ENCODE measurements at places on chromosomes 12 and 14.

- DNase-seq = no peak
Observed at GRCh38 chr12:71888521-71888920, 49.0 kb downstream of the TBC1D15 start.

GRCh38 chr12:38544330-38545066, 227.9 kb downstream of the ALG10B start:
- no peak for DNase-seq

DNA sequence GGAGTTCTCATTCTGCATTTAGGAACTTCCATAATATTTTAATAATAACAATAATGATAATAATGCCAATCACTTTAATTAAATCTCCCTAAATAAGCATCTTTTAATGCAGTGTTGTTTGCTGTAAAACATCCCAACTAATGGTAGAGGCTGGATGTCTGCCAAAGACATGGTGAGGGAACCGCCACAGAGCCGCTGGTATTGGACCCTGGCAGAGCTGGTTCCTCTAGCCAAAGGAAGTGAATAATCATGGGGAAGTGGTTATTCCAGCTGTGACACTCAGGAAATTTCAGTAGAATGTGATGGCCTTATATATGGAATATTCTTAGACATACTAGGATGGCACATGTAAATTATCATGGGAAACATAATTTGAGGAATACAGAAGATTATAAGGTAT, 483.3 kb downstream of the ZFP36L1 start:
- no peak for DNase-seq

GRCh38 chr12:119949594-119949993, 39.4 kb upstream of the BICDL1 start:
- DNase-seq = no peak

DNA sequence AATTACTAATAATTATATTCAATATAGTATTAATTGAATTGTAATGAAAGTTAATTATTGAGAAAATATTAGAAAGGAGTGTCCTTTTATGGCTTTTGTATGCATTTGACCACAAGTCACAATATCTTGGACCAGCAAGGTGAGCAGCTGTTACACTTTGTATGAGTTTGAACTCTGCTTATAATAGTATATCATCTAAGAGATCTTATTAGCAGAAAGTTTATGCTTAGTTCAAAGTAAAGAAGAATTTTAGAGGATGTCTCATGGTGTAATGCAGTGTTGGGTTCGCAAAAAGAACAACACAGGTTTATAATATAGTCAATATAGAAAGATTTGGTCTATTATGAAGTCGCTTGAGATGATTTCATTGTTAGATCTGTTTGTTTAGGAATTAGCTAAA, 2.0 kb upstream of the TRIM9 start:
- DNase-seq = no peak

DNA sequence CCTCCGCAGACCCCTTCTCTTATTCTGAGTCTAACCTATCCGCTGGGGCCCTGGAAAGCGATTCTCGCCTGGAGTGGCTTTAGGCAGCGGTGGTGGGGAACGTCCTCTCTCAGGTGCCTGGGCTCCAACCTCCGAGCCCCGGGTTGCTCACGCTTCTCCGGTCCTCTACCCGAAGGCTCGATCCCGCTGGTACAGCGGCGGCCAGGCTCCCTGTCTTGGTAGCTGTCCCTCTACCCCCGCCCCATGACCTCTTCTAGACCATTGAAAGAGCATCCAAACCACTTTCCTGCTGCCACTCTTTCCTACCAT, 505 bp upstream of the HEBP1 start:
- DNase-seq = no peak

DNA sequence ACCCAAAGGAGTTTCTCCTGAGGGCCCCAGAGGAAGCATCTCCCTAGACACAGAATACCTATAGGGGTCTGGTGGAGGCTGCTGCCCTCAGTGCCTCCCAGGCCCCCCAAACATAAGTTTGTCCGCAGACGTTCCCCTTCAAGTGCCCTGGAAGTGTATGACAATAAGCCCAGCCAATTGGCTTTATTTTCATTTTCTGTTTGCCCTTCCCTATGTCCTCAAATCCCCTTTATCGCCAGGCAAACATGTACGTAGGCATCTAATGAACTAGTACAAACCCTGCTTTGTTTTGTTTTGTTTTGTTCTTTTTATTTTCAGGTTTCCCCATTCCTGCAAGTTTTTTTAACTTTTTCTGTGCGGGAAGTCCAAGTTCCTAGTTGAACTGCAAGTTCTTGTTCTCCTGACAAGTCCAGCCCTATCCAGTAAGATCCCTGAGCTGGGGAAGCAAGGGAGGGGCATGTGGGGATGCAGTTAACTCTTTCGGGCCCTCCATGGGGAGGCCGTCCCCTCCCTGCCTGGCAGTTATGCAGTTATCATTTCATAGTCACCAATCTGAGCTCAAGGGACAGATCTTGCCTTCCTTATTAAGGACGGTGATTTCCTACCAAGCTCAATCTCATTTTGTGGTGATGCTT, 141.9 kb downstream of the KCNA5 start:
- no peak for DNase-seq

DNA sequence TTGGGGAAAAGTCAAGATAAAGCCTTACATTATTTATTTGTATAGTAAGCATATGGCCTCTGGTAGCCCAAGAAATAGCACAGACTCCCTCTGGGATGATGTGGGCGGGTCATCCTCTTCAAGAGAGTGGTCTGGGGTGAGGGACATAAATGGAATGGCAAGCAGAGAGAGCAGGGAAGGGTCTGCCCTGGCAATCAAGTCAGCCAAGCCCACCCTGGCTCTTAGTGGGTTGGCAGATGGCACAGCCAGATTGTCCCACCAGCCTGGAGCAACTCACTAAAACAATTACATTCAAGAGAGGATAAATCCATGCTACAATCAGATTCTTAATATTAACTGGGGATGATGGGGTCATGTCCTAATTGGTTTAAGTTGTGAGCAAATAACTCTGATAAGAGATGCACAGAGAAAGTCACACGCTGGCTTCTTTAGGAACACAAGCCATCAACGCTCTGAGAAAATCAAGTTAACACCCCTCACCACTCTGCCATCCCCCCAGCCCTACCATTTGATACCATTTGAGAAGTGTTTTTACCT, 2.8 kb upstream of the PELI2 start:
- DNase-seq = no peak

DNA sequence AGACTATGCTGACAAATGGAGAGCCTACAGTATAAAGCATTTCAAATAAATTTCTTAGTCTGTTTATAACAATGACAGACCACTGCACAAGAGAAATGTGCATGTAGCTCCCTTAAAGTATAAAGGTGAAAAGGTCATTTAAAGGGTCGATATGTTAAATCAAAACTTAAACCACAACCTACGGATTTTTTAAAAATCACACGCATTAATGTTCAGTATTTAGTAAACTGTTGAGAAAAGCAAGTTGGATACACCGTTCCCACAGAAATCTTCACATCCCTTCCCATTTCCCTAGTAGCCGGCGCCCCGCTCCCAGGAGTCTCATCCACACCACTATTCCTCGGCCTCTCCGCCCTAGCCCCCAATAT, 614 bp downstream of the FKBP3 start:
- DNase-seq = no peak

- DNase-seq = no peak
Observed at GRCh38 chr12:121927813-121928212, 9.4 kb downstream of the CFAP251 start.

DNA sequence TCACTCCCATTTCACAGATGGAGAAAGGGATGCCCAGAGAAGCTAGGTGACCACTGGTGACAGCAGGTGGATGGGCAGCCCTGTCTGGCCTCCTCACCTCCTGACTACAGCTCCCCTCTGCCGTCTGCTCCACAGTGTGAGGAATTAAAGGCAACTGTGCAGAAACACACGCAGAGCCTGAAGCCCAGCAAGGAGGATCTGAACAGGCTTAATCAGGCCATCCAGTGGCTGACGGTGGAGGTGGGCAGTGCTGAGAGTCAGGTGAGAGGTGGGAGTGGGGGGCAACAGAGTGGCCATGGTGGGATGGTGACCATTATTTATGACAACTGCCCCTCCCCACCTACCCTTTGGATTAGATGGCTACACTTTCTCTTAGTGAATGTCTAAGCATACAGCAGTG, 1.2 kb downstream of the KRT86 start:
- DNase-seq = no peak

DNA sequence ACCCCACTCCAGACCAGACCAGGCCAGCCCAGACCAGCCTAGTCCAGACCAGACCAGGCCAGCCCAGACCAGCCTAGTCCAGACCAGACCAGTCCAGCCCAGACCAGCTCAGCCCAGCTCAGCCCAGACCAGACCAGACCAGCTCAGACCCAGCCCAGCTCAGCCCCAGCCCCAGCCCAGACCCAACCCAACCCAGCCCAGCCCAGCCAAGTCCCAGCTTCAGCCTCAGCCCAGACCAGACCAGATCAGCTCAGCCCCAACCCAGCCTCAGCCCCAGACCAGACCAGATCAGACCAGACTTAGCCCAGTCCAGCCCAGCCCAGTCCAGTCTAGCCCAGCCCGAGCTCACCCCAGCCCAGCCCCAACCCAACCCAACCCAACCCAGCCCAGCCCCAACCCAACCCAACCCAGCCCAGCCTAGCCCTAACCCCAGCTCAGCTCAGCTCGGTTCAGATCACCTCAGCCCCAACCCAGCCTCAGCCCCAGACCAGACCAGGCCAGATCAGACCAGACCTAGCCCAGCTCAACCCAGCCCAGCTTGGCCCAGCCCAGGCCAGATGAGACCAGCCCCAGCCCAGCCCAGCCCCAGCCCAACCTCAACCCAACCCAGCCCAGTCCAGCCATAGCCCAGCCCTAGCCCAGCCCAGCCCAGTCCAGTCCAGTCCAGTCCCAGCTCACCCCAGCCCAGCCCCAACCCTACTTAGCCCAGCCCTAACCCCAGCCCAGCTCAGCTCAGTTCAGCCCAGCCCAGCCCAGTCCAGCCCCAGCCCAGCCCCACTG, 204.7 kb downstream of the BCL11B start:
- DNase-seq = no peak

DNA sequence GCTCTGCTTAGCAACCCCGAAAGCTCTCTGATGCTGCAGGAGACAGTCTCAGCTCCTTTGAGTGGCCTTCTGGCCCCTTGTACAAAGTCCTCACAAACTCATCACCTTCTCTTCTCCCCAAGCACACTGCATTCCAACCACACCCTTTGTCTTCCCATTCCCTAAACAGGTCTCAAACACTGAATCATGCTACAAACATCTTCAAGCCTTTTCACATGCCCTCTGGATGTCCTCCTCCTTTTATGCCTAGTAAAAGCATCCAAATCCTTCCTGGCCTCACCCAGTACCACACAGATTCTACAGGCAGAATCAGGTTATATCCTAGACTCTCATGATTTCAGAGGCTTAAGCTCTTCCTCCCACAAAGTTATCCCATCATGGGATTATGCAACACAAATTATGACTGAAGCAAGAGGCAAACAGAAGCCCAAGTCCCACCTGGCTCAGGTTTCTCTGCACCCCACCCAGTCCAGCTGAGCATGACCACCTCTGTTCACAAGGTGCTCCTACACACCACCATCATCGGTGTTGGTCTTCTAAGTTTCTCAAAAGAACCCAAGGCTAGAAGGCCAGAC, 61.4 kb upstream of the PCED1B start:
- no peak for DNase-seq

GRCh38 chr12:104565606-104566243, 109.0 kb downstream of the CHST11 start:
- DNase-seq = no peak

DNA sequence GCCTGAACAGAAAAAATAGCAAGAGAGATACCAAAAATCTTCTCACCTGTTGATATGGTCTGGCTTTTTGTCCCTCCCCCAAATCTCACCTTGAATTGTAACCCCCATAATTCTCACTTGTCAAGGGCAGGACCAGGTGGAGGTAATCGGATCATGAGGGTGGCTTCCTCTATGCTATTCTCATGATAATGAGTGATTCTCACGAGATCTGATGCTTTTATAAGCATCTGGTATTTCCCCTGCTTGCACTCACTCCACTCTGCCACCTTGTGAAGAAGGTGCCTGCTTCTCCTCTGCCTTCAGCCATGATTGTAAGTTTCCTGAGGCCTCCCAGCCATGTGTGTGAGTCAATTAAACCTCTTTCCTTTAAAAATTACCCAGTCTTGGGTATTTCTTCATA, 291.2 kb downstream of the CPNE8 start:
- no peak for DNase-seq

GRCh38 chr12:86134561-86134960, 121.6 kb downstream of the MGAT4C start:
- DNase-seq = peak; percentile 12

DNA sequence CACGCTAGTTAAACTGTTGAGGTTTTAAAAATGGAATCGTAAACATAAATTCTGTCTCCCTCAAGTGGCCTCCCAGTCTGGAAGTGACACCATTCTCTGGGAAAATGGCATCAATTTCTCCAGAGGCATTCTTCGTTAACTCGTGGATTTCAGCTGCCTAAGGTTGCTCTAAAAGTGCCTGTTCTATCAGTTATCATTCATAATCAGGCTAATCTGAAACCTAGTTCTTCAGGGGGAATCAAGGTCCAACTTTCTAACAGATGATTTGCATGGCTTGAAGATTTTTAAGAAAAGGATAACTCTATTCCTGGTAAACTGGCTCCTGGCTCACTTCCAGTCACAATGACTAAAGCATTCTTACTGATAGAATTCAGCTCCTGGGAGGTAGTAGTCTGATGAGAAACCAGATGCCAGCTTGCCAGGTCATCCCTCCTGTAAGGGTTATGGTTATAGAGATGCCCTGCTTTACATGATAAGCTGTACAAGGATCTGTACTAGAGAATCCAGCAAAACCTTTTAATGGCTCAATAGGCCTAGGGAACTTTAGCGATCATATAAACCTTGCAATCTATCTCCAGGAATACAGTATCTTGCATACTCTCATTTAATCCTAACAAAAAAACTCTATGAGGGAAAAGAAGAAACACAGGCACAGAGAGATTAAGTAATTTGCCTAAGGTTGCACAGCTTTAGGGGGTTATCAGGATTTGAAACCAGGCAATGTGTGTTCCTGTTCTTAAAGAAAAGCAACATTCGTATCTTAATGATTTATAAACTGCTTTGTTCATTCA, 1.5 kb downstream of the L3HYPDH start:
- DNase-seq = peak; percentile 85

DNA sequence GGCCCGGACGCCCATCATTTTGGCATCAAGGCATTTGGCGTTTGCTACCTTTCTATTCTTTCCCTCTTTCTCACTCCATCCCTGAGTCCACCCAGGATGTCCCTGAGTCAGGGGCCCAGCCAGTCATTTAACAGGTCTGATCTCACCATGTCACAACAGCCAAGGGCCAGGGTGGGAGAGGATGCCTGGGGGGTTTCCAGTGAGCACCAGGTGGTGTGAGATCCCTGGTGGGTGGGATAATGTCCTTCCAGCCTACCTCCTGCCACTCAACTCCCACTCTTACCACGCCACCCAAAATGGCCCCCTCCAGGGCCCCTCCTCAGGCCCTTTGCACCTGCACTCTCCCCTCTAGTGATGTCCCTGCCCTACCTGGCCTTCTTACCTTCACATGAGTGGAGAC, 310.8 kb downstream of the BCL11B start:
- no peak for DNase-seq
